ENCODE measurements at places on chromosomes 13 and 19. TPM values are rescaled to one million over a fixed set of nuclear protein-coding genes. Genes with fewer than 3 reads are reported as not detected.
A peak's percentile ranks its signal among the peaks of the same experiment; 100 is the strongest.

DNA sequence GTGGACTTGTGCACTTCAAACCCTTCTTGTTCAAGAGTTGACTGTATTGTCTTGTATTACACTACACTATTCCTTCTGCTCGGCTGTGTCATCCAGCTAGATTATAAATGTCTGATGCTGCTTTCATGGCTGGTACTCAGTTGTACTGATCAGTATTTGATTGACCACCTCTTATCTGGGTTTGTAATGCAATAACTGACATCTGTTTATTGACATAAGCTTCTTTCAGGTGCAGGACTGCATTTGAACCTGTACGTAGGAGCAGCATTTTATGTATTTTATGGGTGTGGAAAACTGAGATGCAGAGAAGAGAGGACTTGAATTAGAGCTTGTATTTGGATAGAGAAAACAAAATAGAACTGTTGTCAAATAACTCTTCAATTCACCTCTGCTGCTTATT is 309.2 kb downstream of the FGF9 start:
- DNase-seq: no peak

IL4I1 gene
- 0.40 TPM for polyA plus RNA-seq

MYO16 gene
- not detected for polyA plus RNA-seq

GRCh38 chr13:40609972-40610726 is 56.3 kb downstream of the FOXO1 start:
- no peak for DNase-seq

GRCh38 chr19:55253842-55254624 is 4.8 kb downstream of the PPP6R1 start:
- DNase-seq: peak; percentile 77

- DNase-seq: no peak
Measured at GRCh38 chr19:55472463-55472862, 4.0 kb upstream of the ZNF628 start.

DNA sequence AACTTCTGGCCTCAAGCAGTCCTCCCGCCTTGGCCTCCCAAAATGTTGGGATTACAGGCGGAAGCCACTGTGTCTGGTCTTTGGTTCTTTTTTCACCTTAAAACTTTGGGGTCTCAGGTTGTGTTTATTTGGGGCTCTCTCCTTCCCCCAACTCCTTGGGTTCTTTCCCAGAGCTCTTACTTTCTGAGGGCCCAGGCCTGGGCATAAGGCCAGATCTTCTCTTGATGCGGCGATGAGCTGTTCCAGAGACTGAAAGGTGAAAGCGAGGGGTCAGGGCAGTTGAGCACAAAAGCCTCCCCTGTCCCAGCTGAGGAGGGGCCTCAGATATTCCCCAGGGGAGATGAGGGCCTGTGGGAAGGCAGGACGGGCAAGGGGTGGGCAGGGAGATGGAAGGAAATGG is 7.1 kb downstream of the POLR1G start:
- DNase-seq: no peak

DNA sequence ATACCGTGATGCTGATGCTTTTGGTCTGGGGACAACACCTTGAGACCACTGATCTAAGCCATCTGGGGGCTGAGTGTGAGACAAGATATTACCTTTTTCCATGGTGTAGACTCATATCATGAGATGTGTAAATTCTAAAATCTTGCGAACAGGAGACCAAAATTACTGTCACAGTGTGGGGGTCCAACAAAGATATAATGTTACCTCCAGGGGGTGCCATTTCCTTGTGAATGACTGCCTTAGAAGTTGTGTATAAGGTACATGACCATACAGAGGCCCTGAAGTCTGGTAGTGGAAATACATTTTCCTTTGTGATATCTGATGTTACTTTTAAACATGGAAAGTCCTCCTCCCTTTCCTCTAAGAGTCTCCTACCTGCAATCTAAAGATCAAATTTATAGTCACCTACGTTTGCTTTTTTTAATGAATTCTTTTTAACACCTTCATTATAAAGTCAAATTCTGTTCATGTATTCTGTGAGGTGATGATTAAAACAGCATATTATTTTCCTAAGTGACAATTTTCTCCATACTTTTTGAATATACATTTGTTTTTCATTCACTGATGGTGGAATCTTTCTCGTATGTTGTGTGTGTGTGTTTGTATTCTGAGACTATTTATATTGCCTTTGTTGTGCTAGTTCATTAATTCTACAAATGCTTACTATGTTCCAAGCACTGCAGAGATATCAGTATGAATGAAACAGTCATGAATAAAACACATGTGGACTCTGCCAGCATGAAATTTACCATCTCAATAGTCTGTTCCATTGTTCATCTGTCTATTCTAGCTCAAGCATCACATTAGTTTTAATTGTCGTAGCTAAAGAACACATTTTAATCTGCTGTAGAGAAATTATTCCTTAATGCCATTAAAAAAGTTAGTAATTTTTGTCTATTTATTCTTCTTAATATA is 113.7 kb downstream of the RFC3 start:
- DNase-seq: no peak

GRCh38 chr13:114109641-114110041 is 22.8 kb downstream of the RASA3 start:
- peak; percentile 56 for DNase-seq
